ENCODE measurements at places on chromosomes 6 and 20.

DNA sequence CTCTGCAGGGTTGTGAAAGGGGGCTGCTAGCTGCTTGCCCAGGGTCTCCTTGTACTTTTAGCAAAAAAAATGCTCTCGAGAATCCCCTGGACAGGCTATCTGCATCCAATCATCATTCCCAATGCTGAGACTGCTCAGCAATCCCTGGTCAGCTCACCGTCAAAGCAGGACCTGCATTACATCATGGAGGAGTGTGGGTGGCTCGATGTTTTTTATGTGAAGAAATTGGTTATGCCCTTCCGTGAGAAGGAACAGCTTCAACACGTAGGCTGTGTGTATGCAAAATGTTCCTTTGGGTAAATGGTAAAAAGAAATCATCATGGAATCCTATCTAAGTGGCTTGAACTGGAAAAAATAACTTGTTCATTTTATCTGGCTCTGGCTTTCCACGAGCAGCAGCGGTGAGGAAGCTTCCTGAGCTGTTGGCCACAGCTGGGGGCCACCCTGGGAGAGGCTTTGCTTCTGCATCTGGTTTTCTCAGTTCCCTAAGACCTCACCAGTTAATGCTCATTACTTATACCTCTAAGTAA, 111.4 kb downstream of the FYN start:
- DNase-seq = no peak

GRCh38 chr6:135306740-135307420, 125.8 kb downstream of the MYB start:
- no peak for DNase-seq

GRCh38 chr20:56381501-56381900, 10.5 kb downstream of the AURKA start:
- no peak for DNase-seq

GRCh38 chr6:33077908-33078307, 2.1 kb downstream of the HLA-DPB1 start:
- DNase-seq = no peak

GRCh38 chr6:38170666-38171355, 351.3 kb downstream of the ZFAND3 start:
- DNase-seq = no peak

- DNase-seq = no peak
Measured at GRCh38 chr20:4261333-4262284, 246.3 kb upstream of the RNF24 start.

DNA sequence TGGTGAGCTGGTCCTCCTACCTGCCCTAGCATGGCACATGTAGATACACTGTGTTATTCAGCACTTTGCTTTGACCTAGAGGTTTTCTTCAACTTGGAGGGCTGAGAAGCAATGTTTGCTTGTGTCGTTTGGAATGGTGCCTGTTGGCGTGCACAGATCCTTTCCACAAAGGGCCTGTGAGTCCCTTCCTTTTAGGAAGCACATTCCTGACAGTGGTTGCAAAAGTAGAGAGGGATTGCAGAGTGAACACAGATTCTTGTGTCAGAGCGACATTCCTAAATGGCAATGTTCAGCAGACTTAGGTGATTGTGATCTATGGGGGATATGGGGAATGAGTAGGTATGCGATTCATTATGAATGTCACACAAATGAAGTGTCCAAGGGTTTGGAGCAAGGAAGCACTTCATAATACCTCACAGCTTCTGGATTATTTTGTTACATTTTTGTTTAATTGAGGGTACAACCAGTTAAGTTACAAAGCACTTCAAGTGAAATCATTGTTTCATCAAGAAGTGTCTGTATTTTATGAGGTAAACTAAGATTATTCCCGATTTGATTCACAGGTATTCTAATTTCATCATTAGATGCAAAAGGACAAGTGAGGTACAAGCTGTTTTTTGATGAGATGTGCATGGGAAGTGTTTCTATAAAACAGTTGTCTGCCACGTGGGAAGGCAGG, 713 bp upstream of the RNF144B start:
- DNase-seq = no peak

GRCh38 chr20:62805155-62805710, 598 bp downstream of the OGFR start:
- no peak for DNase-seq

GRCh38 chr6:159390381-159390780, 221.2 kb downstream of the FNDC1 start:
- no peak for DNase-seq

GRCh38 chr6:104642871-104643270, 216.8 kb downstream of the HACE1 start:
- no peak for DNase-seq

GRCh38 chr6:141452354-141452686, 680.4 kb upstream of the GJE1 start:
- DNase-seq = no peak

GRCh38 chr6:133456439-133456838, 215.3 kb downstream of the EYA4 start:
- DNase-seq = no peak

GRCh38 chr6:30077218-30077617, 1.6 kb upstream of the RNF39 start:
- no peak for DNase-seq

- DNase-seq = no peak
Measured at GRCh38 chr6:158519761-158520160, 40.1 kb upstream of the TMEM181 start.

DNA sequence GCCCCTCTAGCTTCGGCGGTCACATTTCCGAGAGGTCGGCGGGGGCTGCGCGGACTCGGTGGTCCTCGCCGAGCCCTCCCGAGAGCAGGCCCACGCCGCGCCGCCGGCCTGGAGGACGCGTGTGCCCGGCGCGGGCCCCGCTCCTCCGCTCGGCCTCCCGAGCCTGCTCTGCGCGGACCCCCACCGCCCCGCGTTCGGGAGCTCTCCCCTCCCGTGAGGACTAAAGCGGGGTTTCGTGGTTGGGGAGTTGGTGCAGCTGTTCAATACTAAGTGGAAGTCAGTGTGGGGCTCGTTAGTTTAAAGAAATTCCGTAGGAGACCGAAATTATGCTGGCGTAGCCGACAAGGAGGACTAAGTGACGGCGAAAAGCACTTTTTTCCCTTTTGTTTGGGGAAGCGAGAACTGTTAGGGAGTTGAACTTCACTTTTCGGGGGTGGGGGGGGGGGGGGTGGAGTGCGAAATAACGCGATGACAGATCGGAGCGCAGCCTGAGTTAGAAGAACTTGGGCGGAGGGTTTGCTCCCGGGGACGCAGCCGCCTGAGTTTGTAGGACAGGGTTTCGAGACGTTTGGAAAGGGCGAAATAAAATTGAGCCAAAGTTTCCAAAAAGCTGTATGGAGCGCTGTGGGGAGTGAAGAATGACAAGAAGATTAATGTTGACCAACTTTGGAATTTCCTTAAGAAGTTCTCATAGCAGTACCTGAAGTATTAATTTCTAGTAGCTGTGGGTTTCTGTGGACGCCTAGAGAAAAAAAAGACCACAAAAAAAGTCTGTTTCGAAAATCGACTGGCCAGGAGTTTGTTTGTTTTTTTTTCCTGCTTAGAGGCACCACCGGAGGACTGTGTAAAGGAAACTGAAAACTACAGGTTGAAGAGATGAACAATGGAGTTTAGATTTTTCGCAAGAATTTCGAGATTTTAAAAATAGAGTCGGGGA, 1.4 kb downstream of the QKI start:
- no peak for DNase-seq

- DNase-seq = peak; percentile 66
Measured at GRCh38 chr6:158039178-158039557, 57.5 kb downstream of the SYNJ2 start.

- no peak for DNase-seq
Measured at GRCh38 chr6:16153211-16153820, 24.4 kb downstream of the MYLIP start.
